ENCODE measurements at places on chromosomes 12 and 14. TPM values are rescaled to one million over a fixed set of nuclear protein-coding genes. Genes with fewer than 3 reads are reported as not detected.
A peak's percentile ranks its signal among the peaks of the same experiment; 100 is the strongest.

The PROX2 gene
- not detected for total RNA-seq

The NANOG gene
- 0.32 TPM for total RNA-seq

The CFAP54 gene
- total RNA-seq, result 2.2 TPM

The PDZRN4 gene
- total RNA-seq, result 11.2 TPM

The OS9 gene
- total RNA-seq, result 208 TPM

The IFNG gene
- not detected for total RNA-seq

The OSGEP gene
- 40.0 TPM for total RNA-seq

The NRXN3 gene
- 16.6 TPM for total RNA-seq

The MED6 gene
- total RNA-seq, result 31.5 TPM

The KRT73 gene
- total RNA-seq, result not detected

- no peak for DNase-seq
Measured at GRCh38 chr12:22982635-22983034, 357.7 kb downstream of the ETNK1 start.

DNA sequence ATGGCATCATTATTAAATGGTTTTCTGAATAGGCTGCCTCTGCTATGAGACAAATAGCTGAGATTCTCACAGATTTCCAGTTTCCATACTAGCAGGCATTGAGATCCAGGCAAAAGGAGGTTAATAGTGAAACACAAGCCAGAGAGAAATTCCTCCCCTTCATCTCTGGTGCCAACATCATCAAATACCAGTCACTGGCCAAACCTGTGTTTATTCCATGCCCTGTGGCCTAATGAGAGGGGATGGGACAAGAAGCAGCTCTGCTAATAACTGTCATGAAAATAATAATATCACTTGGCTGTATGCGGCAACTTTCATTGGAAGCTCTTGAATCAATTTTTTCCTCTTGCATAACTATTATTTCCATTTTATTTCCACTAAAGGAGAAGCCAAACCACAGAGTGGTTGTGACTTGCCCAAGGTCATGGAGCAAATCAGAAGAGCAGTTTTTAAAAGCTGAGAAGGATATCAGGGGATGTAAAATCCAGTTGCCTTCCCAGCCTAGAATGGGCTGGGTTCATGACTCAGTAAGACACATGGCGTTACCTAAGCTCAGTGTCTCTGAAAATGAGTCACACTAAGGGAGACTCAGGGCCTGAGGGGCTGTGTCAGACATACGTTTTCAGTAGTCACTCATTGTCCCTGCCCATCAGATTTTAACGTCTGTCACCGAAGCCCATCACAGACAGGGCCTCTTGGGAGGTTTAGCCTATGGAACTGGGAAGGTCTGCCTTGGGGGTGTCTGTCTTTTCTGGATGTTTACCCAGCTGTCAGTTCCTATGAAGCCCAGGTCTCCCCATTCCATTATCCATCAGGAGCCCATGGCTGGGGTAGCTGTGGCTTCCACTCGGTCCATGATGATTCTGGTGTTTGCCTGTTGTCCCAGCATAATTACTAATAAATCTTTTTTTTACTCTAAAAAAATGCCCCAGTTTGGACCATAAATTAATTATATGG lies 208.8 kb upstream of the EEA1 start:
- no peak for DNase-seq

GRCh38 chr12:16634786-16635185 lies 28.8 kb upstream of the LMO3 start:
- DNase-seq, result no peak

DNA sequence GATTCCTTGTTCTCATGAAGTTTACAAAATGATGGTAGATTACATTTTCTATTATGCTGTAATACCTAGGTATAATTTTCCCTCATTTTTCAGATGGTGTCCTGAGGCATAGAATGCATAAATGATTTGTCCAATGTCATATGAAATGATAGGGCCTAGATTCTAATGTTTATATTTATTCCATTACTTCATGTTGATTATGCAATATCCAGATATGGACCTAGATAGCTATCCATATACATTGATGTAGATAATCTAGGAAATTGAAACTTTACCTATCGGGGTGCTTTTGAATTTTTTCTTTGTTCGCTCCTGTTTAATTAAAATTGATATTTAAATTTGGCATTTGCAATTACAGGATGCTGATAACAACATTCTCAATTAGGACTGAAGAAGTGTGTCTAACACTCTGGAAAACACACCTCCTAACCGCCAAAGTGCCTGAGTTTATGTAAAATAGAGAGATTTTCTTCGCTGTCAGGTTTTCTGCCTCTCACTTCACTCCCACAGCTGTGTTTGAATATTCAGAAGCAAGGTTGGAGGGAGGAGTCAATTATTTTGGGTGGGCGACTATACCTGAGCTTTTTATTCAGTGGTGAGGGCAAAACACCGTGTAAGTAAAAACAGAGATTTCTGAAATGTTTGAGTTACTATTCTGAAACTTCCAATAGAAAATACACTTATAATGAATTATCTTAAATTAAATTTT lies 164.4 kb upstream of the ATP2B1 start:
- DNase-seq, result no peak

DNA sequence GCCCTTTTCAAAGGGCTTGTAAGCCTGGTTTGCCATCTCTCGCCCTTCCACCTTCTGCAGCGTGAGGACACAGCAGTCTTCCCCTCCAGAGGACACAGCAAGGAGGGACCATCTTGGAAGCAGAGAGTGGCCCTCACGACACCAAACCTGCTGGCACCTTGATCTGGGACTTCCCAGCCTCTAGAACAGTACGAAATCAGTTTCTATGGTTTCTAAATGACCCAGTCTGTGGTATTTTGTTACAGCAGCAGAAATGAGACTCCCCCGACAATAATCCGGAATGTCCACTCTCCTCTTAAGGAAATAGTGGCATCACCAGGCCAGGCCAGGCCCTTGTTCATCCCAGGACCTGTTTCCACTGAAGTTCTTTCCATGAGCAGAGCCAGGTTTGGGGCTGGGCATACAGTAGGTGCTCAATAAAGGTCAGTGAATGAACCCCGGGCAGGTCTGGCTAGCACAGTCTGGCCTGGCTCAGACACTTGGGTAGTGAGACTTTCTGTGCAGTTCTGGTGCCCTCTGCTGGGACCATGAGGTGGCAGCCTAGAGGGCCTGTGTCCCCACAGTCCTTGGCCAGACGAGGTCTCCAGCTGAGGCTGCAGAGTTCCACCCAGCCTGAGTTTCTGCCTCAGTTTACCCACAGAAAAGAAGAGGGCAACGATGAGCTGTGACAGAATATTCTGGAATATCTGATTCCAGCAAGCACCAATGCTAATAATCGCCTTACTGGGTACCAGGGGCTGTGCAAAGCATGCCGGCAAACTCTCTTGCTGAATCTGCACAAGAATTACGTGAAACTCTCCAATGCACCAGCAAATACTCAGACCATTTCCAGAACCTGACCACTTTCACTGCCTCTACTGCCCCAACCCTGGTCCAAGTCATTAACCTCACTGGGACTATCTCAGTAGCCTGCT lies 14.0 kb downstream of the ABCB9 start:
- peak; percentile 88 for DNase-seq

- DNase-seq, result peak; percentile 49
Measured at GRCh38 chr12:56160193-56160763, 2.1 kb downstream of the MYL6 start.

GRCh38 chr12:119375883-119376190 lies 41.3 kb downstream of the CCDC60 start:
- no peak for DNase-seq

DNA sequence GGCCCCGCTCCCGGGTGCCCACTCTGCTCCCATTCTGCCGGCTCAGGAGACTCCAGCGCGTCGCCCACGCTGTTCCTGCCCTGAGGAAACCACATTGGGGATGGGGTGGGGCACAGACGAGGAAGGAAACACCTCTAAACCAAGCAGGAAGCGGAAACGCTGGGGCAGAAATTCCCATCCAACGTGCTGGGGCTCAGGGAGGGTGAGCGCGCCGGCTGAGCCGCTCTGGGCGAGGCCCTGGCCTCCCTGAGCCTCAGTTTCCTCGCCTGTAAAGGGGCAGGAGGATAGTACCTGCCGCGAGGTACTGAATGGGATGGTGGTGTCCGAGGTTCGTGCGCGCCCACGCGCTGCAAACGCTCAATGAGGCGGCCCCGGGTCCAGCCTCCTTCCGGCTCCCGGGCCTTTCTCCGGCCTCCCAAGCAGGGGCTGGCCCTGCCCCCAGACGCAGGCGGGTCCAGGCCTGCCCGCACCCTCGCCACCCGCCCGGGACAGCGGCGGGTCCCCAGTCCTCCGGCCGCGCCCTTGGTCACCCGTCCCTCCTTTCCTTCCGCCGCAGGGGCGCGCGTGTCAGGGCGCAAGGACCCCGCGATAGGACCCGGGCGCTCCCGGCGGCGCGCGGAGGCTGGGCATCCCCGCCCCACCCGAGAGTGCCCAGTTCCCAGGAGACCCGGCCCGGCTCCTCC lies 673 bp downstream of the BEGAIN start:
- DNase-seq, result peak; percentile 73

DNA sequence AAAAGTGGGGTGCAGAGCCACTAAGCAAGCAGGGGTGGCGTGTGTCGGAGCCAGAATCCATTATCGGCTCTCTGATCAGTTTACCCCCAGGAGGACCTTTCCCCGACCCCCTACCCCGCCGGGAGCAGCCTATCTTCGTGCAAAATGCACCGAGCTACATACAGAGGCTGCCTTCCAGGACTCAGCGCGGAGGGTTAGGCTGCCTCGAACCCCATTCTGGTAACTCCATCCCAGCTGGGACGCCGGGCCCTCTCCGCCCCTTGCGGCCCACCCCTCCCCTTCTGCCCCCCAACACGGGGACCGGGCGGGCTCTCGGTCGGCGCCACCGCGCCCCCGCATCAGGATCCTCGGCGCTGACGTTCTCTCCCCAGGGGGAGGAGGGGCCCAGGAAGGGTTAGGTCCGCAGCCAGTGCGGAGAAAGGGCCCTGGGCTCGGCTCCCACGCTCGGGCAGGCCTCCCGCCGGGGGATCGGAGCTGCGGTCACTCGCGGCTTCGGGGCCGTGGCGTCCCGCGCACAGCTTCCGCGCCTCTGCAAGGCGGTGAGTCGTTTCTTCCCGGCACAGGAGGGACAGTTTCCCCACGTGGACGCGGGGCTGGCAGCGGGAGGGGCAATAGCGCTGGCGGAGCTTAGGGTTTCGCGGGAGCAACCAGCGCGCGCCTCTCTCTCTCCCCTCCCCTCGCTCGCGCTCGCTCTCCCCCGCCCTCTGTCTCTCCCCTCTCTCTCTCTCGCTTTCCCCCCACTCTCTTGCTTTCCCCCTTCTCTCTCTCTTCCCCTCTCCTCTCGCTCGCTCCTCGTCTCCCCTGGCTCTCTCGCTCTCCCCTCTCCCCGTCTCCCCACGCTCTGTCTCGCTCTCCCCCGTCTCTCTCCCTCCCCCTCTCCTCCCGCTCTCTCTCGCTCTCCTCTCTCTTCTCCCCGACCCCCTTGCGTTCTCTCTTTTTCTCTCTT lies 12.5 kb upstream of the MAP3K9 start:
- DNase-seq, result peak; percentile 70

- DNase-seq, result no peak
Measured at GRCh38 chr14:76181546-76181945, 29.8 kb downstream of the GPATCH2L start.

- DNase-seq, result no peak
Measured at GRCh38 chr12:64616201-64616600, 5.9 kb downstream of the RASSF3 start.

- DNase-seq, result no peak
Measured at GRCh38 chr12:132516095-132517012, 26.4 kb downstream of the FBRSL1 start.

DNA sequence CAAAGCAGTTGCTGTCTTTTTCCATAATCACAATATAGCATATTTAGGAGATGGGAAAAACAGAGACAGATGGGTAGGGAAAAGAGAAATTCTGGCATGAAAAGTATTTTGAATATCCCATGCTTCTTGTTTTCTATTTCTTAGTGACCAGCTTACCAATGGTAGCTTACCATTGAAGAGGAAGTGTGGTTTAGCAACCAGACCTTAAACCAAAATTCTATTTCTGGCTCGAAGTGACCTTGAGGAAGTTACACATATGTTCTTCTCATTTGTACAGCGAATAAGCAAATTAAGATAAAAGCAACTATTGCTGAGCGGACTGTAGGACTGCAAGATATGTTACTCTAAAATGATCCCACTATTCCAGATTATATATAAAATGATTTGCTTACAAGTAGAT lies 82.9 kb downstream of the FGD4 start:
- no peak for DNase-seq

GRCh38 chr14:50030036-50030435 lies 86.3 kb downstream of the VCPKMT start:
- DNase-seq, result no peak

- DNase-seq, result no peak
Measured at GRCh38 chr12:105876396-105876927, 262.3 kb downstream of the NUAK1 start.

GRCh38 chr12:1093166-1093751 lies 102.2 kb downstream of the ERC1 start:
- no peak for DNase-seq

DNA sequence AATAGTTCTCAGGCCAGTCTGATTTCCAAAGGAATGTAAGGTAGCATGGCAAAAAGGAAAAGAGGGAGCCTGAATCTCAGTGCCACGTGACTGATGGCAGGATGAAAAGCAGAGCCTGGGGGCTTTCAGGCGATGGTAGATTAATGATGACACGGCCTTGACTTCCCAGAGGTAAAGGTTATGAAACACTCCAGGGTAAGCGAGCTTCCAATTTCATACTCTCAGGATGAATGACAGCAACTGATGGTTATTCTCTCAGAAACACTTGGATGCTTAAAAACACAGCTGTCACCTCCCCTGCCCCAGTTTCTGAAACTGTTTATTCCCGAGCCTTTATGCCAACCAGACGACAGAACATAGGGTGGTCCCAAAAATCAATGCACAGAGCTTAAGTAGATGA lies 28.8 kb downstream of the GDF11 start:
- DNase-seq, result no peak

DNA sequence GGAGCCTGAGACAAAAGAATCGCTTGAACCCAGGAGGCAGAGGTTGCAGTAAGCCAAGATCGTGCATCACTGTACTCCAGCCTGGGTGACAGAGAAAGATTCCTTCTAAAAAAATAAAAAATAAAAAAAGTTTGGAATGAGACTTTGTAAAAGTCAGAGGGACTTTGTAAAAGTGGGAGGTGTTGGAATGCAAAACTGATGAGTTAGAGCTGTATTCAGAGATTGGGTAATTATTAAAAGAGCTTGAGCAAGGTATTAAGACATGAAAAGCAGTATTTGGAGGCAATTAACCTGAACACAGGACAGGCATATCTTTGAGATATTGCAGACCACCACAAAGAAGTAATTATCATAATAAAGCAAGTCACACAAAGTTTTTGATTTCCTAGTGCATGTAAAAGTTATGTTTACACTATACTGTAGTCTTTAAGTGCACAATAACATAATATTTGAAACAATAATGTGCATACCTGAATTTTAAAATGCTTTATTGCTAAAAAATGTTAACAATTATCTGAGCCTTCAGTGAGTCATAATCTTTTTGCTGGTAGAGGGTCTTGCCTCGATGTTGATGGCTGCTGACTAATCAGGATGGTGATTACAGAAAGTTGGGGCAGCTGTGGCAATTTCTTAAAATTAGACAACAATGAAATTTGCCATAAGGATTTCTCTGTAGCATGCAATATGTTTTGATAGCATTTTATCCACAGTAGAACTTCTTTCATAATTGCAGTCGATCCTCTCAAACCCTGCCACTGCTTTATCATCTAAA lies 33.1 kb downstream of the PHLDA1 start:
- DNase-seq, result no peak
